ENCODE measurements at places on chromosomes 5 and 9. TPM values are rescaled to one million over a fixed set of nuclear protein-coding genes. Genes with fewer than 3 reads are reported as not detected.

DNA sequence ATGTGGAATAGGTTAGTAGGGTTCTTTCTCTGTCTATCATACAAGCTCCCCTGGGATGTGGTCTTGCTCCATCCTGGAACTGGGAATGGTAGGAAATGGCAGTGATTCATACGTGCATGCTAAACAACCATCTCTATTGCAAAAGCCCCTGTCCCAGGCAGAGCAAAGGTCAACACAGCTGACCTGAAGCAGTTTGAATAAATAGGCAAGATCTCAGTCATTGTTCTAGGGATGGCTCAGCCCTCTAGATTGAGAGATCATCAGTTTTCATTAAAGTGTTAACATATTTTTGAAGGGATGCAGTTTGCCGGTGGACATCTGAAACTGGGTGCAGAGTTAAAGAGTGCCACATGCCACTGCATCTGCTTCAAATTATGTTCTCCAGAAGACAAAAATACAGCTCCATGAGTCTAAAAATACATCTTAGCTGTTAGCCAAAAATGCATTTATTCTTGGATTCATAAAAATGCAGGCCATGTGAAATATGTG, 224.1 kb downstream of the ESM1 start:
- DNase-seq = no peak

- no peak for DNase-seq
Measured at GRCh38 chr5:98416541-98416940, 356.9 kb upstream of the RGMB start.

DNA sequence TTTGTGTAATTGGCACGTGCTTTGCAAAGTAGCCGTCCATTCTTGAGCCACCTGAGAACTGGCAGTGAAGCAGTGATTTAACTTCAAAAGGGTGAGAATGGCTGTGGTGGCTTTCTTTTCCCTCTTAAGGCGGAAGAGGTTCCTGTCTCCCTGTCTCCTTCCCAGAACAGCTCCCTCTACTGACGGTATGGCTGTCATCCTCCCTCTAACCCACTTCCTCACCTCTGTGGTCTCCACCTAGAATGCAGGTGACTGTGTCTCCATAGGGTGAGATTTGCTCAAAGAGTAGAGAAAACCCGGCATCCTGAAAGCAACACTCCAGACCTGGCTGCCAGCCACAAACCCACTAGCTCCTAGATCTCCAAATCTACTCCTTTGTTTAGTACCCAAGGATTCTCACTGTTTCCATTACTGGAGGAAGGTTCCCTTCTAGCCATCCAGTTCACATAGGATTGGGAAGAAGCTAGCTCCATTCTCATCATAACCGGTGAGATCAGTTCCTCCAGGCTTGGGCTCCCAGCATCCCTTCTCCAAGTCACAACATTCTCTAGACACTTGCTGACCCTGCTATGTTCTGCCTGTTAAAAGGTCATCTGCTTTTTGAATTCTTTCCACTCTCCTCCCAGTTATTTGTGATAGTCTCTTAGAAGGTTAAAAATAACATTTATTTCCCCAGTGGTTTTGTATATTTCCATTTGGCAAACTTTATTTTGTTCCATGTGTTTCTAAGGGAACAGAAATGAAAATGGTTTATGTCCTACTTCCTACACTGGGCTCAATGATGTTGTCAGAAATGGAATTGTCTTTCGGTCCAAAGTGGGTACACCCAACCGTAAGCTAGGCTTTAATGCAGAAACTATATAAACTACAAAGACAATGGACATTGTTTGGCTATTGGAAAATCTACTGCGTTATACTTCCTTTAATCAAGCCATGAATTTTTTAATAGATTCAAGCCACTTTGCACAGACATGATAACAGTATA, 269.4 kb downstream of the CWC27 start:
- DNase-seq = peak; percentile 93

GRCh38 chr9:125988479-125989050, 241.4 kb downstream of the PBX3 start:
- DNase-seq = no peak

- DNase-seq = no peak
Measured at GRCh38 chr5:64947031-64947430, 178.3 kb downstream of the CWC27 start.

- DNase-seq = no peak
Measured at GRCh38 chr5:153347611-153348010, 142.9 kb upstream of the GRIA1 start.

- DNase-seq = peak; percentile 48
Measured at GRCh38 chr5:116084287-116084691, 536 bp upstream of the COMMD10 start.

DNA sequence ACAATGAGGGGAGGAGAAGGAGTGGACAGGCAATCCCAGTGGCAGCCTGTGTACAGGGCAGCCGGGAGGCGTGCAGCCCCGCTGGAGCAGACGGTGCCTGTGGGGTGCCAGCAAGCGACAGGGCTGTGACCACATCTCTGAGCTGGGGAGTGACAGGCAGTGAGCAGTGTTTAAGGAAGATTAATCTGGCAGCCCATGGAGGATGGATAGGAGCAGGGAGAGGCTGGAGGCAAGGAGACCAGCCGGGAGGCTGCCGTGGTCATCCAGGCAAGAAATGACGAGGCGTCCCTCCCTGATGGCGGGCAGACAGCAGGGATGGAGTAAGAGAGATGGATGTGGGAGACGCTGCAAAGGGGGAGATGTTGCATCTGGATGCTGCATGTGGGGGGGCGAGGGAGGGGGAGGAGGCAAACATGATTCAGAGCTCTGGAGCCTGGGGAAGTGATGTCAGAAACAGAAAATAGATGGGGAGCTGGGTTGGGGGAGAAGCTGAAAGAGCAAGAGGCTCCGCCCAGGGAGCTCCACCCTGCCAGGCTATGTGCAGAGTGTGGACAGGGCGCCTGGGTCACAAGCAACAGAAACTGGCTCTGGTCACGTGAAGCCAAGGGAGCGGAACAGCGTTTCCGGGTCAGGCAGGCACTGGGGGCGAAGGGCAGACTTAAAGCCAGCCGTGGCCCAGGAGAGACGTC, 12.6 kb downstream of the UNC5A start:
- DNase-seq = no peak

DNA sequence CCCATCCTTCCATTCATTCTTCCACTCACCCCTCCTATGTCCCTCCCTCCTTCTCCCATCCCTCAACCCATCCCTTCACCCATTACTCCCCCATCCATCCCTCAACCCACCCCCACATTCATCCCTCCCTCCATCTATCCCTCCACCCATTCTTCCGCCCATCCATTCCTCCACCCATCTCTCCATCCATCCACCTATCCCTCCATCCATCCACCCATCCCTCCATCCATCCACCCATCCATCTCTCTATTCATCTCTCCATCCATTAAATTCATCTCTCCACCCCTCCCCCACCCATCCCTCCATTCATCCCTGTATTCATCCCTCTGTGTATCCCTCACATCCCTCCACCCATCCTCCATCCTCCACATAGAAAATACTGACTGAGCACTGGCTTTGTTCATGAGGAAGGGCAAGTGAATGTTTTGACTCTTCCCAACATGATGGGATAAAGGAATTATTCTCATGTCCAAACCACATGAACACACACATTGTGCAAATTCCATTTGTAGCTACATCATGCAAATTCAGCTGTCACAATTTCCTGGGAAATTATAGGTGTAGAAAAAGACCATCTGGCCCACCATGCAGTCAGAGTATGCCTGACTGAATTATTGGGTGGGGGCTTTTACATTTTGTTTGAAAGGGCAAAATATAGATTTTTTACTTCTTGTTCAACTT, 6.9 kb upstream of the VAV2 start:
- DNase-seq = no peak

DNA sequence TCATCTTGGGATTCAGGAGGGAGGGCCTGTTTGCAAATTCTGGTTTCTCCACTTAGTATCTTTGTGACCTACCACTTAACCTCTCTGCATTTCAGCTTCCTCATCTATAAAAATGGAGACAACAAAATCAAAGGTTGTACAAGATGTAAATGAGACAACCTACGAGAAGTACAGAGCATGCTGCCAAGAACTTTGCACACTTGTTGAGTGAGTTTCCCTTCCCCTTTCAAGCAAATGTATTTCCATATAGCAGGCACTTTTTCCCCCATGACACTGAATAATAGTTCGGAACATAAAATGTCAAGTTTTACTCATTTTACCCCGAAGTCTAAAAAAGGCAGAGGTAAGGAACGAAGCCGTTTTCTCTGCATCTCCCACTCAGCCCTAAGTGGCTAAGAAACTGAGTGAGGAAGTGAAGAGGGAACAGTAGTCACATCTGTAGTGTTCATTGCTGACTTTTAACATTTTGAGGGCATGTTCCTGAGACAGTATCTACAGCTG, 159.0 kb downstream of the TLE1 start:
- no peak for DNase-seq

DNA sequence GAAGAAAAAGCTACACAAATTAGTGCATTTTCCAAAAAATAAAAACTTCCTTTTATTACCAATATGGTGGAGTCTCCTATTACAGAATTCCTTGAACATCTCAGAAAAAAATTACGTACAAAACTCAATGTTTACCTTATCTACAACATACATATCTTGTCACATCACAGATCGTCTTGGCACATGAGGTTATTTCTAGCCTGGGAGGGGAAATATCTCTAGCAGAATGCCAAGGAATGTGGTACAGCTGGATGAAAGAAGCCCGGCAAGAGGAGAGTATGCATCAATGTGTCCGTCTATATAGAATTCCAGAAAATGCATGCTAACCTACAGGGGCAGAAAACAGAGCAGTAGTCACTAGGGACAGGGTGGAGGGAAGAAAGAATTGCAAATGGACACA, 443.8 kb downstream of the ZSWIM6 start:
- DNase-seq = no peak

ASPN gene
- total RNA-seq = not detected

DNA sequence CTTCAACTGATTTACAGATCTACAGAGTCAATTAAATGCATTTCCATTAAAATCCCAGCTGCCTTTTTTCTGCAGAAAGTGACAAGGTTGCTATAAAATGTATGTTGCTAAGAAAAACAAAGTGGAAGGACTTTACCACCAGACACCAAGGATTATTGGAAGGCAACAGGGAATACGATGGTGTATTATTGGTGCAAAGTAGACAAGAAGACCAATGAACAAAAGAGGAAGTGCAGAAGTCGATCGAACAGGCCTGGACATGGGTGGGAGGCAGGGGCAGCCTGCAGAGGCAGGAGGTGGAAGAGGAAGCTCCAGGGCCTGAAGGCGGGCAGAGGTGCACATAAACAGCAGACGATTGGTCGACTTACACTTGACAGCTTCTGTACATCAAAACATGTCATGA, 10.6 kb upstream of the SLC6A19 start:
- DNase-seq = no peak

All from GM23338 (cell line).